Activated naive CD4-positive, alpha-beta T cell (primary cell): ENCODE measurements at places on chromosomes 16 and 17.

- no peak for DNase-seq
Observed at GRCh38 chr17:34306466-34306865, 12.8 kb upstream of the CCL8 start.

GRCh38 chr17:80101011-80101945, at the start of gene GAA:
GAA (plus strand) TSS chr17:80101581; CDS start chr17:80104587, 3,006 bp downstream.
- peak; percentile 75 for DNase-seq

GRCh38 chr17:10920558-10921108, 82.7 kb upstream of the PIRT start:
- DNase-seq = no peak

DNA sequence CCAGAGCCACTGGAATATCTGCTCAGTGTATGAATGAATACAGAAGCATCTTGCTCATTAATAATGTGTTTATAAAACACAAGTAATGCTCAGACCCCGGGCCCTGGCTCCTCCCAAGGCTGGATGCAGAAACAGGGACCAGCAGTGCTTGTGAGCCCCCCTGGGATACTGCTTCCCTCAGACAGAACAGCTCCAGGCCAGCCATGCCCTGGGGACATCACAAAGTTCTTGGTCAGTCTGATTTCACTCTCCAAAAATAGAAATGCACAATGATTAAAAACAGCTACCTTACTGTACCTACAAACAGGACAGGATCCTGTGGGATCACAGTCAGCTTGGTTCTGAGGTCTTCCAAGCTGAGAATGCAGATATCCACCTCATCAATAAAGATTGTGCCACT, 68.2 kb downstream of the ABCC12 start:
- DNase-seq = no peak

- no peak for DNase-seq
Observed at GRCh38 chr16:83935858-83936255, 17.2 kb upstream of the OSGIN1 start.

DNA sequence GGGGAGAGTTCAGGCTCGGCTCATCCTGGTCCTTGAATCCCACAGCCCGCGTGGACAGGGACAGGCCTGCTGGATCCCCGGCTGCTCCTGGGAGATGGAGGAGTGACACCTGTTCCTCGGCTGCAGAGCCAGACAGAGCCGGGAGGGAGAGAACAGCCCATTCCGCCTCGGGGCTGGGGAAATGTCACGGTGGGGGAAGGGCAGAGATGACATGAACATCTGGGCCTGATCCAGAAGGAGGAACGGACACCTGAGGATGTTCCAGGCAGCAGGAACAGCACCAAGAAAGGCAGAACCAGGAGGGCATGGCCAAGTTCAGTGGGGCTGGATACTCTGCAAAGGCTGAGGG, 2.1 kb downstream of the ZNF764 start:
- DNase-seq = no peak

DNA sequence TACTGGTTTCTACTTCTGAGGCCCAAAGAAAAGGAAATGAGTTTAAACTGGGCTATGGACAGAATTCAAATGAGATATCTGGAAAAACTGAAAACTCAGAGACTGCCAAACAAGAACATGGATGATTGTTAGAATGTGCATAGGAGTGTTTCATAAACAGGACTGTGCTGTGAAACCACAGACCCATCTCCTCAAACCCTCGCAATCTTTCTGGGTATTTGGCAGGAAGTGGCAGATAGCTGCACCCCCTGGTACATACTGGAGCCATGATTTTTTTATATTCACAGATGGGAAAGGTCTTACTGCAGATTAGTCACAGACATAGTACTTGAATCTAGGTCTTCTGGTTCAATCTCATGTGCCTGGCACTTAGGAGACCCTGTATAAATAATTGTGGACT, 145.0 kb downstream of the CCDC182 start:
- DNase-seq = no peak

DNA sequence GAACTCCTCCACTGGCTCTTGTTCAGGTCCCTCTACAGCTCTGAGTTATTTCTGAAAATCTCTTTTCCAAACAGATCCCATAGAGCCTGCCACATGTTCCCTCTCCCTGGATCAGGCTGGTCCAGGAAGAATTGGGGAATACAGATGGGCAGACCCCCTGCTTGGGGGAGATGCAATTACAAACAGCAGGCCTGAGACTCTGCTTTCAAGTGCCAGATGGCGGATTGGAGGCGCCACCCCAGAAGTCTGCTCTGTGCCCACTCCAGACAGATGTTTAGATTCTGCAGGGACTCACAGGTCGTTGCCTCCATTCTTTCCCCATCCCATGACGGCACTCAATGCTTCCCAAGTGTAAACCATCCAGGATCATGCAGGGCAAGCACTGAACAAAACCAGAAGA, 316.6 kb downstream of the SLC39A11 start:
- no peak for DNase-seq

- no peak for DNase-seq
Observed at GRCh38 chr16:13421726-13422125, 498.2 kb upstream of the ERCC4 start.

DNA sequence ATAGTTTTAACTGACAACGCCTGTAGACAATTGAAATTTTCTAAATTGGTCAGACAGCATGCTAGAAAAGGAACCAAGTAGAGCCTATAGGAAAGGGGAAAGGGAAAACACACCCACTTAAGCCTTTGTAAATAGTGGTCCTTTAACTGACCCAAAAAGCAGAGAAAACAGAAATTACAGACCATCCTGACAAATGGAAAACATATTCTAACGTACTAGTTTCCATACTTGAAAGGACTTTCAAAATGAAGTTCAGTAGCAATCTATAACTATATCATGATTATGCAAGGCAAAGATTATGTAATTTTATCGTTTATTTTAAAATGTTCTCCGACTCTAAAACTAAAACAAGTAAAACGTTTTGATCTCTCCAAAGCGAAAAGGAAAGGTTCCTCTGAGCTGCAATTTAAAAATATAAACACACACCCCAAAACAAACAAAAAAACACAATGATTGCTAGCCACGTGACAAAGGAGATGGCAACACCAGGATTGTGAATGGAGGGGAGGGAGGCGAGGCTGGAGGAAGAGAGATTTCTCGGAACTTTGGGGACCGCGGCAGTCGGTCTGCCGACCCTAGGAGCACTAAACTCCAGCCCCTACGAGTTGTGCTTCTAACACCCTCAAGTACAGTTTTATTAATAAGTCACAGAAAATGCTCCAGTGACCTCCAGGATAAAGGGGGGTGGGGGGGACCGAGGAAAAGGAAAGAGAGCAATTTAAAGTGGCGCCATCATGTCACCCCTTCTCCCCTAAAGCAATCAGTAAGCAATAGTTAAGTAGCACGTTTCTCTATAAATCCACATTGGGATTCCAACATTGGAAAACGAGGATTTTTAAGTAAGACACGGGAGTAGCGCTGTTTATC, 1.7 kb downstream of the KANSL1 start:
- DNase-seq = no peak

DNA sequence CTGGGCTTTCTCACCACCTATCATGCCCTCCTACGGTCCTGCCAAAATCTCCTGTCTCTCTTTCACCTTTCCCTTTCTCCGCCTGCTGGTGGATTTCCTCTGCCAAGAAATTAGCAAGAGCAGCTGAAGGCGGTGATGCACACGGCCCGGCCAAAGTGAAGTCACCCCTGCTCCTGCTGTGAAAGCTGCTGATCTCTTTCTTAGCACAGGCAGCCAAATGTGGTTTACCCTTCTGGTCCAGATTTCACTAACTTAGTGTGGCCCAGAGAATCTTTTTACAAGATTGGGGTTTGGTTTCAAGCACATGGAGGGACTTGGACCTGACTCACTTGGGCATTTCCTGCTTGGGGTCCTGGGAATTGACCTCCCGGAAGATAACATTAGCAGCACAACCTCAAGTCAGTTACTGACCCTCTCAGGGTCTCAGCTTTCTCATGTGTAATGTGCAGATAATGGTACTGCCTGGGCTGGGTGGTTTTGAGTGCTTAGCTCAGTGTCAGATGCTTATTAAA, 155.7 kb downstream of the SOCS1 start:
- no peak for DNase-seq

GRCh38 chr16:23496821-23497542, 13.3 kb downstream of the GGA2 start:
- DNase-seq = no peak
